ENCODE measurements at places on chromosomes 2 and 18.
A peak's percentile ranks its signal among the peaks of the same experiment; 100 is the strongest.

GRCh38 chr2:42424033-42424432 lies 63.0 kb upstream of the COX7A2L start:
- DNase-seq = no peak

DNA sequence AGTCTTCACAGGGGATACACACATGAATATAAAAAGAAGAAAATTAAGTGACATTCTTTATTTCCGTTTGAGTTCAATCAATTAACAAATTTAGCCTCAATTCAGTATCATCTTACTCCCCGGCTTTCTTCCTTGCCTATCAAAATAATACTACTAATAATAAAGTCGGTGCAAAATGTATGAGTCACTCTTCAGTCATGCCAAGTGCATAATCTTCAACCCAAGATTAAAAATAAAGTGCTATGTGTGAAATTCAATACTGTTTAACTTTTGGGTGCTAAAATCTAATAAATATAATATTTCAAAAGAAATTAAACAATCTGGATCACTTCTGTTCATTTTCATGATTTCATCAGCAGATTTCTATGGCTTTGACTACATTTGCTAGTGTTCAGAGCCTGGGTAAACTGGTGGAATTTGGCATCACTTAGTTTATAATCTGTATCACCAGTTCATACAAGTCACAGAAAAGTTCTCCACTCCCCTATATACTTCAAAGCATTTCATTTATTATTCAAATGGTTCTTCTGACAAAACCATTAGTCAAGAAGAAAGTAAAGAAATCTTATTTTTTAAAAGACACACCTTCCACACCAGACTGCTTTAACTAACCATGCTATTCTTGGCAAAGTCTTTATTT lies 183.6 kb downstream of the THADA start:
- DNase-seq = no peak

DNA sequence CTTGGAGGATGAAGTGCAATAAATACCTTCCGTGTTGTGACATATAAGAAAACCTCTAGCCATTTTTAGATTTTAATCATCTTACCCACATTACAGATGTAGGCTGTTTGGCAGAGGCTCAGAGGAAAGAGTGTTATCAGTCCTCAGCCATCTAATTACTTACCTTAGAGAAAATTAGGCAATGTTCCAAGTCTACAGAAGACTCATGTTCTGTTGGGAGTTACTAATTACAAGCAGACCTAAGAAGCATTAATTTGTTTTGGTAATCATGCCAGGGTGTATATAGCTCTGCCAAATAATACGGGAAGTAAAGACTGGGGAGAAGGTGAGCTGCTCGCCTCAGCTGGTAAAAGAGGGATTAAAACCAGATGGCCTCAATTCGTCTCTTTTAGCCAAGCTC lies 125.8 kb upstream of the PGAP1 start:
- no peak for DNase-seq

GRCh38 chr2:171171808-171172207 lies 11.1 kb upstream of the TLK1 start:
- DNase-seq = no peak

DNA sequence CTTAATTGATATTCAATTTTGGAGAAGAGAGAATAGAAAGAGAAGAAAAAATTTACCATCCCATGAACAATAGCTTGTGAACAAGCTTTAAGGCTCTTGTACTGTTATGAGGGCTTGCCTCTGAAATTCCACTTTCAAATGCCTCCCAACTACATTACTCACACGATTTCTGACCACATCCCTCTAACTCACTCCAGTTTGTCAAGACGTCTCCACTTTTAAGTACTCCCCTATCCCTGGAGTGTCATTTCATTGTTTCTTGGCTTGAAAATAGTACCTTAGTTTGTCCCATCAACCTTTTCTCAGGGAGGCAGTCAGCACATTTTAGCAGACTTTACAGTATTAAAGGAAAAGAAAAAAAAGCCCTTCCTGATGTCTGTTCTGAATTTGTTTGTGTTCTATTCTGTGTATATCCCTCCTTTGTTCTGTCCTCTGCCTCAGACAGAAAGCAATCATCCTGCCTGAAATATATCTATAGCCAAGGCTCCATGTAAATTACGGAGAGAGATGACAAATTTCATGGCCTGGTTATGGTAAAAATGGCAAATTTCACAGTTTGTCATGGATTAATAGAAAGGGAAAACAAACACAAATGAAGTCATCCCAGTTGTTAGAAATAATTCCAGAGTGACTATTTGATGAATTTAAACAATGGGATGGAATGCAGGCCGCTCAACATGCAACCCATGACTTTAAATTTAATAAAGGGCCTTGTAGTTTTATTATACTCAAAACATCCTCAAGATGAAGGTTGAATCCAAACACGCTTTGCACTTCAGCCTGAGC lies 228.8 kb downstream of the ETAA1 start:
- DNase-seq = no peak

- no peak for DNase-seq
Observed at GRCh38 chr2:112343827-112344585, 68.6 kb downstream of the ZC3H6 start.

- DNase-seq = no peak
Observed at GRCh38 chr2:119106301-119106897, 52.2 kb downstream of the C1QL2 start.

DNA sequence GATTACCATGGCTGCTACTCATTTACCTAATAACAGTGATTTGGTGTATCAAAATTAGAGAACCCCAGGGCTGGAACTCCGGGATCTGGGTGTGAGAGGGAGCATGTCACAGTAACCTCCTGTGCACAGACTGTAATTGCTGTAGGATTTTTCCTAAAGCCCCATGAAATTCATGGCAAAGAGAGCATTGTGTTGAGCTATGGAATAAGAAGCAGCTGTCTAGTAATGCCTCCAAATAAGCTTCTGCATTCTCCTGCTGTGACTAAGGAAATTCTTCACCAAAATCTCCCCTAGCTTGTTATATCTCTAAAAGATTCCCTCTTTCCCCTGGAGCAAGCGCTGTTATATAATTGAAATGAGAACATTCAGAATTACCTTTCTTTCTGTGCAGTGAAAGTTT lies 158.1 kb upstream of the SPATS2L start:
- no peak for DNase-seq

DNA sequence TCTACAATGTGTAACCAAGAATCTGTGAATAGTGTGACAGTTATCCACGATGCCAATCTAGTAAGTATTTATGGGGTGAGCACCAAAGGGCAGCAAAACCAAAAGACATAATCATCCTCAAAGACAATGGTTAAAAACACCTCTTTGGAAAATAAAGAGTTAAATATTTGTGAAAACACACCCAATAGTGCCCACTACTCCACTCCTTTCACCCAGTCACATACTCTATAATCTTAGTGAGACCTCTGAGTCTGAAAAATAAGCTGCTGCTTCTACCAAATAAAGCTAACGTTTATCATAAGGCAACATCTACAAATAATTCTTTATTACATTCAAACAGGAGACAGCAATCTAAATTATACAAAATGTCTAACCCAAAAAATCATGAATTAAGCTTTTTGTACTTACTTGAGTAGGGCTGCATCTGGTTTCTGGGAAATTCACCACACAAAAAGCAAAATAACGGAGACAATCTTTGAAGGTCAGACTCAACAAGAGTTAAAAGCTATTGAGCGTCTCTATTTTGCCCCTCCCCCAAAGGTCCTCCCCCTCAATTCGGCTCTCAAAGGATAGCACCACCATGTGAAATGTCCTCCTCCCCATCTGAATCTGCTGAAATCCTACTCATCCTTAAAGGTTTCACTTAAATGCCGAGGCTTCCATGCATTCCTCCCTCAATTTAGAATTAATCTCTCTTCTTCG lies 2.0 kb downstream of the RAPH1 start:
- no peak for DNase-seq

- DNase-seq = no peak
Observed at GRCh38 chr18:56987236-56987635, 159.7 kb upstream of the BOD1L2 start.

- DNase-seq = no peak
Observed at GRCh38 chr2:54512663-54513362, 56.7 kb downstream of the SPTBN1 start.

DNA sequence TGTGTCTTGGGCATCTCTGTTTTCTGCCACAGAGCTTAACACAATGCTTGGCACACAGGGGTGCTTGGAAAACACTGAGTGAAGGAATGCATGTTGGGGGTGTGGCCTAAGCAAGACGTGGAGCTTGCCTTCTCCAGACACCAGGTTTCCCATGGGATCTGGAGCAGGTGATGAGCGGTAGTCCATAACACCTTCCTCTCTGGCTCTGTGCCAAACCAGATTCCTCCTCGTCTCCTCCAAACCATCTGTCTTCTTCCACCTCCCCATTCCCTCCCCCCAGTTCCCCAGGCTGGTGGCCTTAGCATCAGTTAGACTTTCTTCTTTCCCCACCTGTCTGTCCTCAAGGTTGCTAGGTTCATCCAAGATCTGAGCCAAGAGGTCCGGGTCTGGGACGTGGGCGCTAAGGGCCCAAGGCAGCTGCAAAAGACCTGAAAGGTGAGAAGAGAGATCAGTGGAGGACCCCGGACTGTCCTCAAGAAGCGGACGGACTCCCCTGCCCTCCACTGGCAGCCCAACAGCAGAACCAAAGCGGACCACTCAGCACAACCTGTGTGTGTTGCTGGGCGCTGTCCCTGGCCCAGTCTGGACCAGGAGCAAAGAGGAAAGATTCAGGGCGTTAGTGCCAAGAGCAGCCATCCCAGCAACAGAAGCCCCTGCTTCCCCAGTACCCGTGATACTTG lies 1.2 kb upstream of the ITM2C start:
- DNase-seq = no peak

DNA sequence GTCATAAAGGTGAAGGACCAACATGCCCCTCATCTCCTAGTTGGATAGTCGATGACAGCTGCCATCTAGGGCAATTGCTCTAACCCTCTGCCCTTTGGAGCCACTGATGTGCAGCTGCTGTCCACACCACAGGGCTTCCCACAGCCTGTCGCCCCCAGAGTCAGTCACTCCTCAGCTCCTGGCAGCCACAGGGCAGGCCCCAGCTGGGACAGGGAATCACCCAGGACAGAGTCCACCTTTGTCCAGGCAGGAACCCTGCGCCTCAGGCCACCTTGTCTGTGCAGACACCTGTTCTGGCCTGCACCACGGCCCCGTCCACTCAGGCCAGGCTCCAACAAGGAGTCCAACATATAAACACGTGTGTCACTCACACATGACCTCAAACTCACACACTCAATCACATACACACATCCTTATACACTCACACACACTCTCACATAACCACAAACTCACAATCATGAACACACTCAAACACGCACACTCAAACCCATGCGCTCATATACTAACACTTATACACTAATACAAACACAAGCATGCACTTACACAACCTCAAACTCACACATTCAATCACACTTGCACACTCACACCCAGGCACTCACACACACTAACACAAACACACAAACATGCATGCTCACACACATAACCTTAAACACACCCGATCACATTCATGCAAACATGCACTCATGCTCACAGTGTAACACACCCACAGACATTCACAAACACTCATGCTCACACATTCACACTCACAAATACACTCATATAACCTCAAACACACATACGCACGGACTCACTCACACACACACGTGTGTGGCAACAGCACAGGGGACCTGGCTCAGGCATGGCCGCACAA lies 29.7 kb downstream of the HDAC4 start:
- DNase-seq = no peak

DNA sequence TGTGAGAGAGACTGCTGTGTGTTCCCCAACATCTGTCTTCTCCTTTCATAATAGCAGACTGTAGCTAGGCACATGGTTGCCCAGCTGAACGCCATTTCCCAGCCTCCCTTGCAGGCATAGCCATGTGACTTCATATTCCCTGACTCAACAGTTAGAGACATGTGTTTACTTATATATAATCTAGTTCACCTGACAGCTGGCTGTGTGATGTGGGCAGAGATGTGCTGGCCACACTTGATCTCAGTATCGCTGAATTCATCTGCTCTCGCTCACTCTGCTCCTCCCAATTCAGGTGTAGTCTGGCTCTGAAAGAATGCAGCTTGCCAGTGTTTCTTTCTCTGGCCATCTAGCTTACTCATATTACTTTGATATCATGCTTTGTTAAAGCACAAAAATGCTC lies 52.3 kb upstream of the SEC11C start:
- no peak for DNase-seq

- no peak for DNase-seq
Observed at GRCh38 chr2:156592809-156593593, 156.8 kb downstream of the GPD2 start.

DNA sequence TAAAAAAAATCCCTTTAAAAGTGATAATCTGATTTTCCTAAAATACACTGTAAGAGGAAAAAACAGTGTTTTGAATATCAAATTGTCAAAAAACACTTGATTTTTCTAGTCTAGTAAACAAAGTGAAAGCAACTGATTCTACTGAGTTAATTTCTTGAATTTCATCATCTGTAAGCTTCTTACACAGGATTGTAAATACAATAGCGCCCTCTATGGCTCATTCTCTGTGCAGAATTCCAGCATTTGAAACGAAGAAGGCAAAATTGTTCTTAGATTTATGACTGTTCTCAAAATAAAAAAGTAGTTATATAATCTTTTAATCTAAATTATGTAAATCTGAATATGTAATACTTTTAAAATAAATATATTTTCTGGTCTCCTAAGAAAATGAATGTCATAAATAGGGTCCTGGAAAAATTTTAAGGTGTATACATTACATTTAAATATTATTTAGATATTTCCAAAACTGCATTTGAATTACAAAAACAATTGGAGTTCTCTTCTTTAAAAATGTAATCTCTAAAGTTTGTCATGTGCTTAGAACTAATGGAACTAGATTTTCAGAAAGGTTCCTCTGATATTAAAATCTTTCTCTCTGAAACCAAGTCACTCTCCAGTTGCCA lies 176.9 kb upstream of the MC4R start:
- peak; percentile 74 for DNase-seq

DNA sequence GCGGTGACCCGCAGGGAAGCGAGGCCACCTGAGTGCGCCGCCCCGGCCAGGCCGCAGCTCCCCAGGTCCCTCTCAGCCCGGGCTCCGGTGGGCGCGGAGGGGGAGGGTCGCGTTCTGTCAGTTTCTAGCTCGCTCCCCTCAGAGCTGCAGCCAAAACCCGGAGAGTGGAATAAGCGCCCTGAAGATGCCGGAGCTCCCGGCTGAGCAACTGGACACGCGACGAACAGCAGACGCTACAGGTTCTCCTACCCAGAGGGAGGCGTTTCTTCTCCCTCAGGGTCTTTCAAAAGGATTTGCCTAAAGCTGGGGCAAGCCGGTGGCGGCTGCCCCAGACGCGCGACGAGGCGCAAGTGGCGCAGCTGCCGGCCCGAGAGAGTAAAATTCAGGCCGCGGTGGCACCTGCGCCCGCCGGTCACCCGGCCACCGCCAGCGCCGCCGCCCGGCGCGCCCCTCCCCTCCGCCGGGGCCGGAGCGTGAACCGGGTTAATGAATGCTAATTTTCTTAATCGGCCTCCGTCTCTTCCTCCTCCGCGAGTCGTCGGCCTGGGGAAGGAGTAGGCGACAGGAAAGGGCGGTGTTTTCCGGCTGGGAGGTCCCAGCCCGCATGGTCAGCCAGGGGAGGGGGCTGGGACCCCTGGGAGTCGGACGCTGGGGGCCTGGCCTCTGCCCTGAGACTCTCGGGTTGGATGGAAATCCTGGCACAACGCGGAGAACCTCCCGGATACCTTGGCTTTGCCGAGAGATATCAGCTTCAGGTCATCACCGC lies 845 bp upstream of the CDC42EP3 start:
- peak; percentile 58 for DNase-seq

- no peak for DNase-seq
Observed at GRCh38 chr2:137185378-137186078, 420.2 kb downstream of the THSD7B start.

Measured in NCI-H774 (cell line).